ENCODE measurements at places on chromosomes 4 and X.

DNA sequence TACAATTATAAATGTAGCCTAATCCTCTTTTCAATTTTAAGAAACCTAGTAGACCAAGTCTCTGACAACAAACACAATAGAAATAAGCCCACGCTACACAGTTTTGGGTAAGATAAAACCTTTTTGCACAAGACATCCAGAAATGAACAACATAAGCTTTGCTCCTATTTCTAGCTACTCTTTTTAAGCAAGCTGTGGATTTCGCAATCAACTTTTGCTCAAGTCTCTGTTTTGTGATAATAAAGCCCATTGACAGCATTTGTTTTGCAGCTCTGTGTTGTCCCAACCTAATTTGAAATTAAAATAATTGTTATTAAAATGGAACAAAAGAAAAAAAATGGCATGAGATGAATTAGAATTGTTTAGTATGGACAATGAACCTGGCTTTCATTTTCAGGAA is 287.9 kb upstream of the PUDP start:
- no peak for DNase-seq

DNA sequence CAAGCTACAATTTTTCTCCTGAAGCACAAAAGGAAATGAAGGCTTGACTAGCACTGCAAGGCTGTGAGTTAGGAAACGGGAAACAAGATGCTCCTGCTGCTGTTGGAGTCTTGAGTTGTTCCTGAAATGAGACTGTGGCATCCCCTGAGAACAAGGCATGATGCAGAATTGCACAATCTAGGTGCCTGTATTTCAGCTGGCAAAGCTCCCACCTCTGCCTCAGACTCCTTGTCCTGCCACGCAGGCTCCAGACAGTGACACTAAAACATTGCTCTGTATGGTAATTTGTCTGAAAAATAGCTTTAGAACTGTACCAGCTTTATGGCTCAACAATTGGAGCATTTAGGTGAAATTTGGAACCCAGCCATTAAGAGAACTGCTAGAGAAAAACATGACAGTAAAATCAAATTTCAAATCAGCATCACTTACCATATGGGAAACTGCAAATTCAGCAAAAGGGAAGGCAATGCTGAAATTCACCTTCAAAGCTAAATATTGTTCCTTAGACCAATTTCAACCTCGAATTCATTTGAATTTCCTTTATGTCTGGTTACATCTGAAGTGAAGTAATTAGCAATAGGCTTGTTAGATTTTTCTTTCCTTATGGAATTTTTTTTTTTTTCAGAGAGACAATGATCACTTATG is 103.4 kb downstream of the MFAP3L start:
- DNase-seq, result no peak

DNA sequence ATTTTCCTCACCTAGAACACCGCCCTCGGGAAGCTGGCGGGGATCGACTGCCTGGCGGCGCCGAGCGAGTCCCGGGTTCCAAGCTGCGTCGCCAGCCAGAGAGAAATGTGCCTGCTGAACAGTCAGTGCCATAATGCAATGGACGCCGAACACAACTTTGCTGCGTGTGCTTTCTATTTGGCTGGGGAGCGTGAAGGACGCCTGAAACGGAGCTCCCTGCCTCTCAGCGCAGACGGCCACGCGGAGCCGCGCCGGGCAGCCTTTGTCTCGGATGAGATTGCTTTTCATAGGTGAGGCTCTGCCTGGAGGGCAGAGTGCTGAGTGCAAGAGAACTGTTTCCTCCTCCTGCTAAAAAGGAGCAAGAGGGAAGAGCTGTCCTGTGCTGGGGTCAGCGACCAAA is 107.7 kb upstream of the BCOR start:
- DNase-seq, result no peak

- DNase-seq, result no peak
Observed at GRCh38 chrX:47200385-47201150, 6.9 kb downstream of the UBA1 start.

- DNase-seq, result no peak
Observed at GRCh38 chrX:68598841-68599240, 48.6 kb upstream of the STARD8 start.

DNA sequence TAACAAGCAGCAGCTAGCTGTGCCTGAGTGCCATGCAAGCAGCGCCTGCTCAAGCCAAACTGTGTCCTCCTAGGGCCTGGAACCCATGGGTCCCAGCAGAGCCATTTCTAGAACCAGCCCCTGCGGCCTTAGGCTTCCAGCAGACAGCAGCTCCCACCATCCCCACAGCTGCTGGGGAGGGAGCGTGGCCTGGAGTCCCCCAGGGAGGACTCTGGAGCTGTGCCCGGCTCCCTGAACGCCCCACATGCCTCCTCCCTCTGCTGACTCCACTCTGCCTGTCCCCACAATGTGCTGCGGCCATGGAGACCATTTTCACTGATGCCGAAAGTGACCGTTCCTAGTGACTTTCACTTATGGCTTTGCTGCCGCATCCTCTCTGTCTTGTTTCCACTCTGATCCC is 45.9 kb downstream of the GAK start:
- DNase-seq, result no peak

- DNase-seq, result no peak
Observed at GRCh38 chr4:185761352-185762235, 50.4 kb downstream of the SORBS2 start.

DNA sequence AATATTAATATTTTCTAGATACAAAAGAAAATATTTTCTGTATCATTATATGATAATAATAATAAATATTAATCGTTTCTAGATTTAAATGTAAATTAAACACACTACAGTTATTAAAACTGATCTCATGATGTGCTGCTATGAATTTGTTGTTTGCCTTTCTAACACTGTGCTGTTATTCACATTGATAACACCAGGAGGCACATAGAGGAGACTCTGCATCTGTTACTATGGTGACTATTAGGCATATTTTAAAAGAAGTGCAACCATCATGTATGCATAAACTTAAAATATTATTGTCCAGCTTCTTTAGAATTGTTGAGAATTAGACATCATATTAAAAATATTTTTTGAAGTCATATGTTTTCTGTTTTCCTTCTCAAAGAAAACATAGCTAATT is 11.8 kb upstream of the PDGFC start:
- DNase-seq, result no peak

GRCh38 chr4:41976775-41977516 is 4.6 kb upstream of the DCAF4L1 start:
- DNase-seq, result no peak

DNA sequence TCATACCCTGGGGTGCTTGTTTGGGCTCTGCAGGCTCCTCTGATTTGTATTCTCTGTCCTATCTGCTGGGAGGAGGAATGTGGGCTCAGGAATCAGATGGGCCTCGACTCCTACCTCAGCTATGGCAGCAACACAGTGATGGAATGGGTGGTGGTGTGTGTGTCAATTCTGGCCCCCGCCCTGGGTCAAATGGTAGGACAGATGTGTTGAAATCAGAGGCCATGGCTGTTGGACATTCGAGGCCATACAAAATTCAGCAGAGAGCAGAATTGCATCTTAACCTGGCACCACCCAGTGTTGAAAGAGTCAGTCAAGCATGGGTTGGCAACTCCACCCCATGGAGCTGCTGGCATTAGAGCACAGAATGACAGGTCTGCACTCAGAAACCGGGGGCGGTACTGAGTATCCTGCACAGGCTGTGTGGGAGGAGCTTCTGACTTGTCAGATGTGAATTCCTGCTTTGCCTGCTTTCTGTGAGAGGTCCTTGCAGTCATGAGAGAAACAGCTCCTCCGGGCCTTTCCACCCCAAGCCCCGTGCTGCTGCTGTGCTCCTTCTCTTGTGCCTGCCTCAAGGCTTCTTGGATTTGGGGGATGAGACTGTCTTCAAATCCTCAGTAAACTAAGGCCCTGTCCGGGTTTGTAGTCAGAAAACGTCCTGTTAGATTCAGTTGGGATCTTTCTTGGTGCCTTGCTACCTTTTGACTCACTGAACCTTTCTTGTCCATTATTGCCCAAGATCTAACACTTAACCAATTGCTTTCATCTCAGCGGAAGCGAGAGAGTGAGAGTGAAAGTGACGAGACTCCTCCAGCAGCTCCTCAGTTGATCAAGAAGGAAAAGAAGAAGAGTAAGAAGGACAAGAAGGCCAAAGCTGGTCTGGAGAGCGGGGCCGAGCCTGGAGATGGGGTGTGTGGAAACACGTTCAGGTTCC is 13.0 kb downstream of the DKC1 start:
- no peak for DNase-seq

GRCh38 chrX:2371026-2371711 is 129.6 kb downstream of the DHRSX start:
- DNase-seq, result no peak

GRCh38 chrX:20437683-20438082 is 171.0 kb upstream of the RPS6KA3 start:
- no peak for DNase-seq

DNA sequence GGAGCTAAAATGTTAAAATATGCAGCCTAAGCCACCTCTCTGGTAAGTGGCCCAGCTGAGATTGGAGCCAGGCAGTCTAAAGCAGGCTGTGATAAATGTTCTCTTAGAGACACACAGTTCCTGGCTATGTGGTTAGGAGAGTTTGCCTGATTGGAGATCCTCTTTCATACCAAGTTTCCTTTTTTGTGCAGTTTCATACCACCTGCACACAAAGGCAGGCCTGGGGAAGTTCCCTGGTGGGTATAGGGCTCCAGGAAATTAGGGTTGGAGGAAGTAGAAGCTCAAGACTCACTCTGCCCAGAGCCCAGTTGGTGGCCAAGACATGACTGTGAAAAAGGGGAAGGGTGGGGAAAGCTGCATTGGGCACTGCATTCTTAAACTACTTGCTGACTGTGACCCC is 16.9 kb downstream of the CYBB start:
- no peak for DNase-seq

- DNase-seq, result no peak
Observed at GRCh38 chr4:94455081-94455480, 3.3 kb downstream of the PDLIM5 start.

DNA sequence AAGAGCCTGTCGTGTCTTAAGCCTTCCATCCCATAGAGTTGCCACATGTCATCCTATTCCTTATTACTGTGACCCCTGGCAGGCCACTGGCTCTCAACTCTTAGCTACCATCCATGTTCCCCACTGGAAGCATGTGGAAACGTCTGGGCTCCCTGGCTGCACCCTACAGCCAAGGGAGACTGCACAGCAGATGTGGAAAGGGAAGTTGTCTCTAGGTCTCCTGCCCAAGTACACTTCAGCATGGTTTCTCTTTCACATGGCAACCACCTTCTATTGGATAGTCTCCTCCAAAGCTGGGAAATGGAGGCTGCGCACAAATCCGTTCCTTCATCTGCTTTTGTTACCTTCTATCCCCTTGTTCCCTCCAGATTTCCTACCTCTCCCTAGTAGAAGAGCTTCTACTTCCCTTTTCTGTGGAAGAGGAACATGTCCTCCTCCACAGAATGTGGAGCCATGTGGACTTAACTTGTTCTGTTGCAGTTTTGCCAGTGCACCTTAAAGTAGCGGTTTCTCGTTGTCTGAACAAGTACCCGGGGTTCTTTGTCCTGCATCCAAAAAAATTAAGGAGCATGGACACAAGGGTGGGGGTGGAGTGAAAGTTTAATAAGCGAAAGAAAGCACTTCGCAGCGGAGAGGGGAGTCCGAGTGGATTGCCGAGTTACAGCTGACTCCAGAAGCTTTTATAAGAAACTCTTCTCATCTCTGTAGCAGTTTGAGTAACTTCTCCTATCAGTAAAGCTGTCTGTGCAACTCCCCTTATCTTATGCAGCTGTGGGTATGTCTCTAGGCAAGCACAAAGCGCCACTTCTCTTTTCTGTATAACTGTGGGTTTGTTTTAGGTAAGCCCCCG is 52.5 kb downstream of the HMGB2 start:
- DNase-seq, result no peak

GRCh38 chr4:42480717-42481116 is 83.4 kb downstream of the SHISA3 start:
- DNase-seq, result no peak

GRCh38 chr4:119027811-119028210 is 107.8 kb upstream of the MYOZ2 start:
- no peak for DNase-seq

DNA sequence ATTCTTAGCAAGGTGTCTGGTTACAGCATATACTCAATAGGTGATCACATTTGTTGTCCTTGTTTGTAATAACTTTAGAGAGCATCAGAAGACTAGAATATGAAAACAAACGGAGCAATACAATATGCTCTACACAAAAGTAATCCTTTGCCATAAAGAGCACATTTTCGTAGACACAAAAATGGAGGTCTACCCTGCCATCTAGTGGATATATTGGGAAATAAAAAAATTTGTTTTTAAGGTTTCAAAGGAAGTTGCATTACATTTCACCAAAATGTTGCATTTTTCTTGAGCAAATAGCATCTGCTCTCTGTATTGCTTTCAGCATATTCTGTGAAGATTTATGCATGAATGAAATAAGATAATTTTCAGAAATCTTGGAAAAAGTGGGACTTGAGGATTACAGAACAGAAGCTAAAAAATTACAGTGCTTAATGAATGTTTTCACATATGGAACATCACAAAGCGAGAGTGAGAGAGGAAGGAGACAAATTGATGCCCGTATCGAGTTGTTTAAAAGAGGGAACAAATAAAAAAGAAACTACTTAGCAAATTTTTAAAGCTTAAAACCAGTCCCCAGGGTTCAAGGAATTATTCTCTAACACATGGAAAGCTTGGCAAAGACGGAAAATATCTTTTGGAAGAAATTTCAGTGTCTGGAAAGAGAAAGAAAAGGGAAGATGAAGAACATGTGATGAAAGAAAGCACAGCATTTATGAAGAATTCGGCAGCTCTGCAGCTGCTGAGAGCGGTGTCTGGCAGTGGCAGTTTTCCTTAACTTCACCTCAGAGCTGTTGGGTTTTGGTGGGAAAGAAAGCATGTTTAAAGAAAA is 390.1 kb downstream of the ANKRD50 start:
- DNase-seq, result no peak

DNA sequence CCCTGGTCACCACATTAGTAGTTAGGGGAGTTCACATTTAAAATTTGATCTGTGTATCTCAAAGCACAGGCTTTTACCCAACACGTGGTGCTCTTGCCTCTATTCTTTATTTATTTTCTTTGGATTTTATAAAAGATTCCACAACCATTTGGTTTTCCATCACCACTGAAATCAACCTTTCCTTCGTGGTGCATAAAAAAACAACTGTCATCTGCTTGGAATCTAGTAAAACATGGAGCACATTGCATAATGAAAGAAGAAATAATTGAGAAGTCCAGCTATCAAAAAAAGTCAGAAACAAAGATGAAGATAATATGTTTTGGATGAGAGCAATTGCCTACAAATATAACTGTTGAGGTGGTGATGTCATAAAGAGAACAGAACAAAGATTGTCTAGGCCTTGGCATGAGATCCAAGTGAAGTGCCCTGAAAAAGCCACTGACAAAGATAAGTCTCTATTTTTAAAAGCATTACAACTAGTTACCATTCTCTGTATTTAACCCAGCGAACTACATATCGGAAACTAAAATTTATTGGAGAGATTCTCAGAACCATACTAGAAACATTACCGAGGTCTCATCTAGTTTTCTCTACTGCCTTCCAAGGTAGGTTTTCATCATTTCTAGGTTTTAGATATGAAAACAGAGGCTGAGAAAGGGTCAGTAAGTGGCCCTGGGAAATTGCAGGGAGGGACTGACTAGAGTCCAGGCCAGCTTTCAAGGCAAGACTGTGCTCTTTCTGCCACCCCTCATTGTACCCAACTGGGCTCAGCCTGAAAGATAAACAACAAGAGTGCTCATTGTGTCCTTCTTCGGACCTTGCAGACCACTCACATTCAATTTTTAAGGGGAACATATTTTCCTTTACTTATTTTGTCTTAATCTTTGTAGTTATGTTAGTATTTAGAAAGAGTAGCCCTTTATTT is 127.3 kb downstream of the MAD2L1 start:
- no peak for DNase-seq

All from dorsolateral prefrontal cortex (tissue), 122 donors.